Heart left ventricle (tissue), 16 donors: ENCODE measurements at places on chromosomes 4 and X. TPM values are rescaled to one million over a fixed set of nuclear protein-coding genes. Genes with fewer than 3 reads are reported as not detected.

PDGFRA gene
- total RNA-seq = 14.9 TPM

EMCN gene
- total RNA-seq = 44.7 TPM

TEX13D gene
- not detected for total RNA-seq

FRMD7 gene
- not detected for total RNA-seq

RCHY1 gene
- 26.6 TPM for total RNA-seq

SULT1B1 gene
- 0.54 TPM for total RNA-seq

TREX2 gene
- 0.22 TPM for total RNA-seq

PPP2R2C gene
- 6.8 TPM for total RNA-seq

DNA sequence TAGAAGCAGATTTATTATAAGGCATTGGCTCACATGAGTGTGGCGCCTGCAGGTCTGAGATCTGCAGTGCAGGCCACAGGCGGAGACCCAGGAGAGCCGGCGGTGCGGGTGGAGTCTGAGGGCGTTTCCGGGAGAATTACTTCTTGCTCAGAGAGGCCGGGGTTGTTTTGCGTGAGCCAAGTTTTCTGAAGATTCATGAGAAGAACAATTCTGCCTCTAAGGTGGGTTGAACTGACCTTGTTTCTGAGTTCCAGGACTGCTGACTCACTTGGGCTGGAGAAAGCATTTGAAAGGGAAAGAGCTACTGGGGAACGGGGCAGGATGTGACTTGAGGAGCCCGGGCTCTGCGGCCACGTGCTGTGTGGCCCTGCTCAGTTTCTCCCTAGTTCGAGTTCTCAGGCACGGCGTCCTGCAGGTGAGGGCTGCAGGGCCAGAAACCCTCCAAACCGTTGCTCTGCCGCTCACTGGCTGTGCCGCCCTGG is 36.7 kb upstream of the SORCS2 start:
- DNase-seq = peak; percentile 24

DNA sequence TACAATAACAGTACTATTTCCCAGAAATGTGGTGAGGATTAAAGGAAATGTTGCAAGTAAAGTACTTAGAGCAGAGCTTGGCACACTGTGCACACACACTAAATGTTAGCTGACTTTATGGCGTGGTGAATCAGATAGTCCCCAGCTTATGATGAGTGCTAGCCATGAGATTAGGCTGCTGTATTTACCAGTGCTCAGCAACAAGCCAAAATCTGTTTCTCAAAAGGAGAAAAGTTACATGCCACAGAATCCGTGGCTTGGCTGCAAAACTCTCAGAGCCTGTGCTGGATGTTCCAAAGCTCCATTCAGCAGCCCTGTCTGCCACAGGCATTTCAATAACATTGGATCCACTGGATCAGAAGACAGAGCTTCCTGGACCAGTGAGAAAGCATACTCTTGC is 12.8 kb upstream of the STBD1 start:
- no peak for DNase-seq

- DNase-seq = no peak
Measured at GRCh38 chrX:118773782-118774181, 46.4 kb downstream of the IL13RA1 start.

GRCh38 chrX:20374900-20375438 is 108.3 kb upstream of the RPS6KA3 start:
- no peak for DNase-seq

DNA sequence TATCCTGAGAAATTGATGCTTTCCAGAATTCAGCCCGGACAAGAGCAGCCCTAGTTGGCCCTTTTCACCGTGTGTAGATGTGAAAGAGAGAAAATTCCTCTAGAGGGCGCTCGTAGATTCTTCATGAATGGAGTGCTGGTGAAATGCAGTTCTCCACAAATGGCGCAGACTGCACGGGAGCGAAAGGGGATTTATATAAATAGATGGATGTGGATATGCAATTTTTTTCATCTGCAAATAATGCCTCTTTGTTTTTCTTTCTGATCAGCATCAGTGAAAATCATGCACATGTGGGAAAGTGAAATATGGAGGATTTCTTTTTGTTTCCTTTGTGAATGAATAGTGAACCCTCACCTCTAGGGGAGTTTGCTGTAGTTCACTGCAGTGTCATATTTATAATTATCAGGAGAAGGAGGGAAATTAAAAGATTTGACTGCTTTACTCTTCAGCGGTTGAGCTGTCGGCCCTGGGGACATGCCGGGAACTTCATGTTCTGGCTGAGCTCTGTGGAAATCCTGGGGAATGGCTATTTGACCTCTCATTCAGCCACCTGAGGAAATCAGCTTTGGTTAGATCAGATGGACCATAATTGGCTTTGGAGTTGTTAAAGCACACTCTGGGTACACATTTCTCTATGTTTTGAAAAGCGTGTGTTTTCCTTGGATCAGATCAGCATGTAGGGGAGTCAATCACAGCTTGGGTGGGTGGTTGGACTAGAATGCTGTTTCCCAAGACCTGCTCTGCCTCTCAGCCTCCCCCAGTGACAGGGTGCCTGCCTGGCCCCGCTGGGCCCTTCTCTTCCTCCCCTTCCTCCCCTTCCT is 115.0 kb upstream of the SHISA3 start:
- no peak for DNase-seq

GRCh38 chrX:18210470-18210869 is 10.2 kb downstream of the BEND2 start:
- DNase-seq = no peak

DNA sequence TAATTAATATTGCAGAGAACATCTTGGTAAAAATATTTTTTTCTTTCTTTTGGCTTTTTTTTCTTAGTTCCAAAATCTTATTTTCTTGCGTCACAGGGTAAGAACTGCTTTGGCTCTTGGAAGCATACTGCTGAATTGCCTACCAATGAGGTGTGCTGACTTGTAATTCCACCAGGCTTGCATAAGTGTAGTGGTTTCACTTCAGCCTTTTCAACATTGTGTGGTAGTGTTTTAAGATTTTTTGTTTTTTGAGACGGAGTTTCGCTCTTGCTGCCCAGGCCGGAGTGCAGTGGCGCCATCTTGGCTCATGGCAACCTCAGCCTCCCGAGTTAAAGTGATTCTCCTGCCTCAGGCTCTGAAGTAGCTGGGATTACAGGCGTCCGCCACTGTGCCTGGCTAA is 42.4 kb downstream of the N4BP2 start:
- no peak for DNase-seq

- no peak for DNase-seq
Measured at GRCh38 chrX:134883137-134883700, 107.6 kb upstream of the SMIM10 start.

DNA sequence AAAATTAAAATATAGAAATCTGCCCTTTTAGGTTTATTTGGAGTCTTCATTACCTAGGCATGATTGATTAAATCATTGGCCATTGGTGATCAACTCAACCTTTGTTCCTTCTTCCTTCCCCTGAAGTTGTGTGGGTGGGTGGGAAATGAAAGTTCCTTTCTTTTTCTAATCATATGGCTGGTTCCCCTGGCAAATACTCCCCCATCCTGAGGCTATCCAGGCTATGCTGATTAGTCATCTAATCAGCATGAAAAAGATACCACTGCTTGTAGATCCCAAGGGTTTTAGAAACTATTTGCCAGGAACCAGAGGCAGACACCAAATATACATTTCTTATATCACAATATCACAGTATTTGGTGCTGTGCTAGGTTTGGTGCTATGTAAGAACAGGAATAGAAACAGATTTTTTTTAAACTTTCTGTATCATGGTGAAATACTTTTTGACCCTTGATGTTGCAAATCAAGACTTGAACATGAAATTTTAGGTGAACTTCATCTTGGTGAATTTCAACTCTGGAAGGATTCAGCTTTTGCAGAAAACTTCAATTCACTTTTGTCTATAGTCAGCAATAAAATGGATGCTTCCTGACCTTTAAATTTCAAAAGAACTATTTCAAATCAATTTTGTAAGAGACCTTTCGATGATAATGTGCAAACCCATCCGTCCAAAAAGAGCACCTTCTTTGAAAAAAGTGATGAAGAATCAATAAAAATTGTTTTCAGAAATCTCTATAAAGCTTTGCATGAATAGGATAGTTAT is 71.1 kb downstream of the CCSER1 start:
- DNase-seq = no peak

GRCh38 chr4:141350122-141350905 is 129.6 kb downstream of the ZNF330 start:
- no peak for DNase-seq

GRCh38 chr4:25621027-25621930 is 34.4 kb upstream of the SLC34A2 start:
- DNase-seq = no peak
